ENCODE measurements at places on chromosomes 12 and 14.

GRCh38 chr14:39094515-39094914 is 8.5 kb downstream of the SEC23A start:
- DNase-seq, result no peak

DNA sequence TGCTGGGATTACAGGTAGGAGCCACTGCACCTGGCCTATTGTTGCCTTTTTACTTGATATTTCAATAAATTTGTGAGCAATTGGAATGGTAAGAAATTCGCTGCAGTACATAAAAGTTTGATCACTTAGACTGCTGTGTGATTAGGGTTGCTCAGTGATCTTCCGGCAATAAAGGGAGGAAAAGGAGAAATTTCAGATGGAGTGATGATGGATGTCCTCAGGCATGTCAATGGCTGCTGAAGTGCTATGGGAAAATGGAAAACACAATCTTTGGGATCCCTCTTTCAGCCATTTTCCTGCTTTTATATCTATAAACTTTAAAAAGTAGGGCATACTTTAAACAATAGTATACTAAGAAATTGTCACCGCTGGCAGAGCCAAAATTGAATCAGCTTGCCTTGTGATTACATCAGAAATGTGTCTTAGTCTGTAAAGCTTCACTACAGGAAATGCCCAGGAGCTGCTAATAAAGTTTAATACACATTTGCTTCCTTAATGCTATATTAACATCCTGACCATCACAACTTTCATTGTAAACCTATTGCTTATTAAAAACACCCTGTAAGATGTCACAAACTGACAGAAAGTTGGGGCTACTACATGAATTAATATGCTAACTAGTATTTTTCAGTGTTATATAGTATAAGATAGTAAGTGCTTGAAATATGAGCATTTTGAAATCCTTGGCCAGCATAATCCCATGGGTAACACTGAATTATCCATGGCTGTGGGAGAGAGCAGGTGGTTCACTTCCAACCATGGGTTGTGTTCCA is 13.7 kb upstream of the FBXL14 start:
- DNase-seq, result no peak

DNA sequence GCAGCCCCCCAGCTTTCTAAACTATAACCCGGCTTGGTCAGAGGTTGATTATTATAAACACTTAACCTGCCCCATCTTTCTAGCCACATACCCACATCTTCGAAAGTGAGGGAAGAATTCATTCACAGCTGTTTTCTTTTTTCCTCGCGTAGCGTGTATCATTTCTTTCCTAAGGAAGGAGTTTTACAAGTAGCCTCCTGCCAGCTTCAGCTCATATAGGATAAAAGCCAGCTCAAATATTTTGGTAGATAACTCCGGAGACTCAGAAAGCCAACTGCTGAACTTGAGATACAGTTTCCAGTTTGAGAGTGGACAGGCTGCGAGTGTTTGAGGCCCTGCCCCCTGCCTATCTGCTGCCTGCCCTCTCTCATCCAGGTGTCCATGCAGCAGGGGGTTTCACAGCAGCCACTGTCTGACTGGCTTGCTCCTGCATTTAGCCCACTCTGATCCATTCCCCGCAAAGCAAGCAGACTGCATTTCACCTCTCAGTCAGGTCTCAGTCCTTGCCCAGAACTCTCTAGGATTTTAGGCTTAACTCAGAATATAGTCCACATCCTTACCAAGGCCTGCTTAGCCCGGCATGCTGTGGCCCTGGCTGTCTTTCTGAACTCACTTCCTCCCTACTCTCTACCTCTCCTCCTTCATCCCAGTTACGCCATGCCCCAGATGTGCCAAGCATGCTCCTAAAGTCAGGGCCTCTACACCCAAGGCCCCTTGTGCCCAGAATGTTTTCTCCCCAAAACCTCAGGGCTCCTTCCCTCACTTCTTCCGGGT is 46.9 kb downstream of the EVL start:
- DNase-seq, result no peak

GRCh38 chr12:87846045-87846444 is 183.2 kb downstream of the C12orf50 start:
- DNase-seq, result no peak

GRCh38 chr12:57637364-57637763 is 4.4 kb upstream of the B4GALNT1 start:
- no peak for DNase-seq

DNA sequence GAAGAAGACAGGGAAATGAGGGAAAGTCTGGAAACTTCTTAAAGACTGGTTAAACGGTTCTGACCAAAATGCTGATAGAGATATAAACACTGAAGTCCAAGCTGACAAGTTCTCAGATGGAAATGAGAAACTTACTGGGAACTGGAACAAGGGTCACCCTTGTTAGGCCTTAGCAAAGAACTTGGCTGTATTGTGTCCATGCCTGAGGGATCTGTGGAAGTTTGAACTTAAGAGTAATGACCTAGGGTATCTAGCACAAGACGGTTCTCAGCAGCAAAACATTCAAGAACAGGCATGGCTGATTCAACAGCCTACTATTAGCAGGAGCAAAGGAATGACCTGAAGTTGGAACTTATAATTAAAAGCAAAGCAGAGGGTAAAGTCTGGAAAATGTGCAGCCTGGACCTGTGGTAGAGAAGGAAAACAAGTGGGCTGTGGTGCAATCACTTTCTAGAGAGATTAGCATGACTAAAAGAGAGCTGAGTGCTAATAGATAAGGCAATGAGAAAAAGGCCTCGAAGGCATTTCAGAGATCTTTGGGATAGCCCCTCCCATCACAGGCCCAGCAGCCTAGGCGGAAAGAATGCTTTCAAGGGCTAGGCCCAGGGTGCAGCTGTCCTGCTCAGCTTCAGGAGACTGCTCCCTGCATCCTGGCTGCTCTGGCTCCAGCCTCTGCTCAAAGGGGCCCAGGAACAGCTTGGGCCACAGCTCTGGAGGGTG is 60.3 kb downstream of the ATP2B1 start:
- DNase-seq, result no peak

GRCh38 chr12:108667349-108667748 is 33.7 kb upstream of the SELPLG start:
- DNase-seq, result no peak

All from CD4-positive, alpha-beta T cell treated with Interleukin-15 for 4 hours (primary cell).